Left hindlimb (tissue), 1 donor: ENCODE measurements at places on chromosomes 6 and 20.

- no peak for DNase-seq
Observed at GRCh38 chr6:52015953-52016352, 71.5 kb downstream of the PKHD1 start.

DNA sequence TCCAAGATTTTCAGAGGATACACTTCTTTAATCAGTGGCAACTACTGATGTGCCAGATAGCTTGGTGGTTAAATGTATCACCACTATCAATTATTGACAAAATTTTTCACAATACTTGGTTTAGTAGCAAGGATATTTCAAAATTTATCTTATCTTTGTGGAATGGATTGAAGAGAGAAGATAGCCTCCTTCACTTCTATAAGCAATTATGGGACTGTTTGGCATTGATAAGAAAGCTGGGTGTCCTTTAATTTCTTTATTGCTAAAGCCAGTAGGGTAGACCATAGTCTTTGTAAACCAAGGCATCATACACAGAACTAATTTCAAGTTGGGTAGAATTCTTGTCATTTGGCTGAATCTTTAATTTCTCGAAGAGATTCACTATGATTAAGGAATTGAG, 4.9 kb upstream of the RNF182 start:
- DNase-seq, result no peak

GRCh38 chr20:23079016-23079351, 7.1 kb downstream of the CD93 start:
- DNase-seq, result no peak

GRCh38 chr20:37649017-37649416, 44.8 kb upstream of the CTNNBL1 start:
- no peak for DNase-seq

DNA sequence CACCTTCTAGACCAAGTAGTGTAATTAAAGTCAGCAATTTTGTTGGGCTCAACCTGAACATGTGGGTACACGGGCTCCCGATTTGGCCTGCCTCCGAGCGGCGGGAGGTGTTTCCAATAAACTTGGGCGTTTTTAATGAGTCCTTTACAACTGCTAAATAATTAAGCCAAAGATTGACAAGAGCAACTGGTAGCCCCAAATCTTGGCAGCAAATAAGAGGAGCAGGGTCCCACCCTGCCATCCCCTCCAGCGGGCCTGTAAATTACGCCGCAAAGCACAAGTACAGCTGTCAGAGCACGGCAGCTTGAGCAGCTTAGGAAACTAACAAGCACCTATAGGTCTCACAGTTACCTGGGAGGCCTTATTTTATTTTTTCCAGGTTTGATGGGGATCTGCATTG, 217.1 kb downstream of the BMP7 start:
- DNase-seq, result no peak

DNA sequence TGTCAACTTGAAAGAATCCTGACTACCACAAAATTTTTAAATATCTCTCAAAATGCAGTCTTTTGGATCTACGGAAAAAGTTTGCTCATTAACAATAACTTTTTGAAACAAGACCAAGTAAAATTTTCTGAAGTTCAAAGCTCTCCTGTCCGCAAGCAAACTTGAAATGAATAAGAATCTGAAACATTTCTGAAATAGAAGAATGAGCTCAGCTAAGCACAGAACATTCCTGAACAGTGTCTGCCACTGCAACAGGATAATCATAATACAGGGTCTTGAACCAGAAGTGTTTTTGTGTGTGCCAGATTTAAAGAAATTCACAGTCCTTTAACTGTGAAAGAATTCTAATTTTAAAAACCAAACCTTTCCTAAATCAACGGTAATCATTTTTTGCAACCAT, 49.1 kb upstream of the TASP1 start:
- DNase-seq, result no peak

- DNase-seq, result no peak
Observed at GRCh38 chr20:60294632-60295031, 336.4 kb downstream of the CDH26 start.

DNA sequence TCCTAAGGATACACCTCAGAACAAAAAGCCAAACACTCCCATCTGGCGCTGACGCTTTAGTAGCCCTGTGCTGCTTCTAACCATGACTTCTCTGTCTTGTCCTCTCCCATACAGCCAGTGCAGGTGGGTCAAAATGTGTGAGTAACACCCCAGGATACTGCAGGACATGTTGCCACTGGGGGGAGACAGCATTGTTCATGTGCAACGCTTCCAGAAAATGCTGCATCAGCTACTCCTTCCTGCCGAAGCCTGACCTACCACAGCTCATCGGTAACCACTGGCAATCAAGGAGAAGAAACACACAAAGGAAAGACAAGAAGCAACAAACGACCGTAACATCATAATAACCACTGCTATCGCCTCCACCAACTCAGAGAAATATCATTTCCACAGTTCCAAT, 1.4 kb downstream of the DEFB132 start:
- no peak for DNase-seq

- DNase-seq, result no peak
Observed at GRCh38 chr20:62569615-62570014, 72.7 kb upstream of the SLCO4A1 start.

- DNase-seq, result no peak
Observed at GRCh38 chr6:148345578-148345977, 2.9 kb downstream of the SASH1 start.

GRCh38 chr20:10919396-10920140, 245.8 kb upstream of the JAG1 start:
- DNase-seq, result no peak

GRCh38 chr20:44151621-44152416, 35.2 kb downstream of the JPH2 start:
- DNase-seq, result no peak

GRCh38 chr6:41443616-41444525, 102.3 kb upstream of the FOXP4 start:
- DNase-seq, result peak; percentile 87

DNA sequence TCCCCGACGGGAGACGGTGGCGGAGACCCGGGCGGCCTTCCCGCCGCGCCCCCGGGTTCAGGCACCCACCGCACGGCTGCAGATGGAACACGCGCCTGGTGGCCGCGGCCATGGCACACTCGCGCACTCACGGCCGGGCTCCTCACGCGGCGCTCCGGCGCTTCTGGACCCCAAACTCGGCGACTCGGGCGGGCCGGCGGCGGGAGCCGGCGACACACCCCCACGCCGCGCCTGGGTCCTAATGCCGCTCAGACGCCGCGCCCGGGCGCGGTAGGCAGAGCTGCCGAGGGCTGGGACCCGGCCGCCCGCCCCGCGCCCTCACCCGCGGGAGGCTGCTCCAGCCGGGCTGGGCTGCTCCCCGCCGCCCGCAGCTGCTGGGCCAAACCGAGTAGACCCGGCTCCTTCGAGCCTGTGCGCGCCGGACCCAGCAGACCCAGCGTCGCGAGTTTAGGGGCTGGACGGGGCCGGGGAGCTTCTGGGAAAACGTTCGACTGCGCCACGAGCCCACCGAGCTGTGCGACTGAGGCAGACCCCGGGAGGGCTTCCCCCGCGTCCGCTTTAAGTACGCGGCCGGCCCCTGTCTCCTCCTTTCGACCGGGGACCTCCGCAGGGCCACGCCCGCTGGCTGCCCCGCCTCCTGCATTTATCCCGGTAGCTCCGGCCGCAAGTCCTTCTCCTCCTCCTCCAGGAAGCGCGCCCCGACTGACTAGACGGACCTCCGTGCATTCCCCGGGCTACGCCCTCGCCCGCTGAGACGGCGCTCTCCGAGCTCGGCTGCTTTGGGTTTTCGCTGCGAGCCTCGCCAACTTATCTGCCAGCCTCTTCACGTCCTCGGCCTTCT, at the start of gene SLC4A11:
Gene SLC4A11, minus strand, starts transcription at position 165 of the 841 bp plus-strand sequence. Its CDS starts 53 bp downstream, at position 112.
- DNase-seq, result peak; percentile 45

- no peak for DNase-seq
Observed at GRCh38 chr6:128511506-128511905, 8.9 kb downstream of the PTPRK start.

- DNase-seq, result no peak
Observed at GRCh38 chr6:155128977-155129376, 133.9 kb downstream of the TIAM2 start.

DNA sequence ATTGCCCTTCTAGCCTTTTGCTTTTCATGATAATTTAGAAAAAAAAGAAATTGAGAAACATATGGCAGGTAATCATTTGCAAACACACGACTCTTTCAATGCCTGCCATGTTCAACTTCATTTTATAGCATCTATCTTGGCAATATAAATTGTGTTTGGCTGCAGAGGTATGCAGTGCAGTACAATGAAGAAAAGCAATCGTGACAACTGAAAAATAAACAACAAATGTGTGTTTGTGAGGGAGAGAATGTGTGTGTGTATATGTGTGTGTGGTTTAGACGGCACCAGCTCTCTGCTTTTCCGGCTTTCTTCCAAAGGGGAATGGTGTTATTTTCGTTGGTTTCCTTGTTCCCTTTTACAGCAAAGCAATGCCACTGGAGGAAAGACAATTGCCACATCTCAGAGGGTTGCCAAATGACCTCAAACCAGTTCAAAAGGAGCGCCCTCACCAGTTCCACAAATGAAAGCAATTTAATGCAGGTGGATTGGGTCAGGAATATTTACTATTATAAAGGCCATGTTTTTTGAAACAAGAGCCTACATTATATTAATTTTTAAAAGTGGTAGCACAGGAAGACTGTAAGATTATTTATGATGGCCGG, 587.2 kb downstream of the PRKN start:
- DNase-seq, result no peak

- no peak for DNase-seq
Observed at GRCh38 chr6:1335367-1336037, 23.6 kb downstream of the FOXQ1 start.

DNA sequence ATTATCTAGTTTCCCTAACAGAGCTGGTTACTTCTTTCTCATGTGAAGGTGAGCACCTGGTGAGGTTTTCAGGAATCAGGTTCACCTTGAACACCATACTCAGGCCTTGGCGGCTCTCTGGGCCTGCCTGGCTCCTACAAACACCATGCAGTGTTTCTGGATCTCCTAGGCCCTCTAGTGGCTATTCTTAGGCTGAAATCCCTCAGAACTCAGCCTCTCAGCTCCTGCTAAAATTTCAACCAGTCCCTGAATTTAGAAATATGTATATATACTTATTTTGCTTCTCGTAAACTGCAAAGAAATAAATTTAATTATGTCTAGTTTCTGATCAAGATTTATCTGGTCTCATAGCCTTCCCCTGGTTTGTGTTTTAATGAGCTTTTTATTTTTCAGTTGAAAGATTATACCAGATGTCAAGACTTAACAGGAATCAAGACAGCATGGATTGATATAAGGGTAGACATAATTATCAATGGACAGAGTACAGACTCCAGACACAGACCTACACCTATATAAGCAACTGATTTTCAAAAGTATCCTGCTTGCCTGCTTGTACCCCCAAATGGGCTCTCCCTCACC, 55.9 kb downstream of the ANKEF1 start:
- DNase-seq, result peak; percentile 37

- no peak for DNase-seq
Observed at GRCh38 chr20:50293284-50294139, 102.9 kb downstream of the CEBPB start.

DNA sequence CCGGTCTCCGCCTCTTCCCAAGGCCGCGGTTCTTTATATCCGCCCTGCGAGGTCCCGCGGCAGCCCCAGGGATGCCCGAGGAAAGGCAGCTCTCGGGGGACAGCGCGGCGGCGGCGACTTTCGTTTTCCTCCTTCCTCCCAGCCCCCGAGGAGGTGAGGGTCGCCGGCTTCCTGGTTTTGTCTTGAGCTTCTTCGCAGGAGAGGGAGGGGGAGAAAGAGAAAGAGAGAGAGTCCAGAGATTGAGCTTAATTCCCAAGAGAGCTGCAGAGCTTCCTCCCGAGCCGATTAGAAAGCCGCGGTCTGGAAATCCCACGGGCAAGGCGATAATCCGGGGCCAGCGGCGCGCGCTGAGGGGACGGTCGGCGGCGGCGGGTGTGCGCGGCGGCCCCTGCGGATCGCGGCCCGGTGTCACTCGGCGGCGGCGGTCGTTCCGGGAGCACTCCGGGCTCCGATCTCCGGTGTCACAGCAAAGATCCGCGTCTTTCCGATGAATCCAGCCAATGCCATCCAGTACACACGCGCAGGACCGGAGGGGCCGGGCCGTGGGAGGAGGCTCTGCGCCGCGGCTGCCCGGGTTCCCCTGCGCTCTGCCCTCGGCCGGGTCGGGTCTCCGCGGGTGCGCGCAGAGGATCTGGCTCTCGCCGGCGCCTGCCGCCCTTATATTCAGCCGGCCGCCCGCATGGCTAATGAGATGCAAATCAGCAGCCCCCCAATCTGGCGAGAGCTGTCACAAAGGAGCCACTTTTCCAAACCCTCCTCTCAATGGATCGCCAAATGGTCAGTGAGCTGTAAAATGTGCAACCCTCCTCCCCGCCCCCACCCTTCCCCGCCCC, at the start of gene DLL1:
Gene DLL1, minus strand, starts transcription at position 783 of the 833 bp plus-strand sequence. CDS start 939 bp downstream, outside the sequence.
- peak; percentile 68 for DNase-seq

GRCh38 chr6:83417880-83418663, 12.8 kb downstream of the ME1 start:
- no peak for DNase-seq

- no peak for DNase-seq
Observed at GRCh38 chr6:142359271-142359960, 57.6 kb downstream of the ADGRG6 start.
